T47D (cell line): ENCODE measurements at places on chromosomes 16 and 17.

GRCh38 chr17:4944163-4944553, 4.1 kb downstream of the RNF167 start:
- no peak for DNase-seq

DNA sequence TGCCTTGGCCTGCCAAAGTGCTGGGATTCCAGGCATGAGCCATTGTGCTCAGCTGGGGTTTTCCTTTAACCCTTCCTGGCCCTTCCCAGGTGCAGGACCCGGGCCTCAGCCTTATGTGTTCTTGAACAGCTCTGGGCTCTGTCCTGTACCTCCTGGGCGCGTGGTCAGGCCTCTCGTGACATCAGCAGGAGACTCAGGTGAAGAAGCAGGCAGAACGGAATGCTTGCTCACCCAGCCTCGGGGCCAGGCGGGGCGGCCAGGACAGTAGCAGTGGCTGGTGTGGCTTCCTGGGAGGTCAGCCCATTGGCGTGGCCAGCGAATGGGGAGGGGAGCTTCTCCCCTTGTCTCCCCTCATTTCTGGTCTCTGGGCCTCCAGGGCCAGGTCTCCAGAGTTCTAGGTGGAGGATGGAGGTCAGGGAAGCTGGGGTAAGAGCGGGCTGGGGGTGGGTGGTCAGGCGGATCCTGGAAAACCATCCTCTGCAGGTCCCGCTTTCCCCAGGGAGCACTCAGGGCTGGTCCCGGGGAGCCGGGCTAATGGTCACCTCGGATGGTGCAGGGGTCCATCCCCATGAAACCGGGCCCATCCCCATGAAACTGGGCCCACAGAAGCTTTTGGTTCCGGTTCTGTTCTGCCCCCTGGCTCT, 281.5 kb downstream of the SEC14L1 start:
- no peak for DNase-seq

DNA sequence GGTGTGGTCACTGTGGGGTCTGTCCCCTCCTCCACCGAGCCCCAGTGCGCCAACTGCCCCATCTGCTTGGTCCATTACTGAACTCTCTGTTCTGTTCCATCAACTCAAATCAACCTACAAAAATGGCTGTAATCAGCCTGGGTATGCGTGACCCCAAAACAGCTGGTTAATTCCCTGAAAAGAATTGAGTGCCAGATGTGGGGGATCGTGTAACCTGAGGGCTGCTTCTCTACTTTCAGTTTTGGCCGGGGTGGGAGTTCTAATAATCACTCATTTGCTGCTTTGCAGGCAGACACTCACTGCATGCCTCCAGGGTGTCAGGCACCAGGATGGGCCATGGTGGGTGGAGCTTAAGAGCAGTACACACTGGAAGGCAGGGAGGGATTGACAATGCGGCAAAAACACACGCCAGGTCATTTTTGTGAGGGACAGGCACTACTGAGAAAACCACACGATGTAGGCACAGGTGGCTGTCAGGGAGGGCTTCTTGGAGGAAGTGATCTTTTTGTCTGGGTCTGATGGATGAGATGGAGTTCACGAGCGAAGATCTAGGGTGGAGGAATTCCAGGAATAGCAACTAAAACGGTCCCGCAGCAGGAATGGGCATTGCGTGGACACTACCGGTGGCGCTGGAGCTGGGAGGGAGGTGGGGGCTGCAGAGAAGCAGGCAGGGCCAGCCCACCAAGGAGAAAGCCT, 30.4 kb upstream of the SSTR5 start:
- DNase-seq: no peak

DNA sequence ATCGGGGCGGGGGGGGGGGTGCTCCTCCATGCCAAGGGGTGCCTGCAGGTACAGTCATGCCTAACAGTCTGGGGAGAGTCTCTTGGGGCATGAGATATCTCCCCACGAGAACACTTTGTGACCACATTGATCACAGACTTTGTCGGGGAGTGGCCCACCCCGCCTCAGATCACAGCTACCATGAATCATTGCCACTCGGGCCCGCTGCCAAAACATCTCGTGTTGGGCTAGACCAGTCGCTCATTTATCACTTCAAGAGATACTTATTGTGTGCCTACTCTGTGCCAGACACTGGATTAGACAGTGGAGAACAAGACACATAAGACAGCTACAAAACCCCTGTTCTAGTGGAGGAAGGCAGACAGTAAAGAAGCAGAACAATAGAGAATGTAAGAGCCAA, 72.6 kb downstream of the CLEC16A start:
- DNase-seq: no peak

DNA sequence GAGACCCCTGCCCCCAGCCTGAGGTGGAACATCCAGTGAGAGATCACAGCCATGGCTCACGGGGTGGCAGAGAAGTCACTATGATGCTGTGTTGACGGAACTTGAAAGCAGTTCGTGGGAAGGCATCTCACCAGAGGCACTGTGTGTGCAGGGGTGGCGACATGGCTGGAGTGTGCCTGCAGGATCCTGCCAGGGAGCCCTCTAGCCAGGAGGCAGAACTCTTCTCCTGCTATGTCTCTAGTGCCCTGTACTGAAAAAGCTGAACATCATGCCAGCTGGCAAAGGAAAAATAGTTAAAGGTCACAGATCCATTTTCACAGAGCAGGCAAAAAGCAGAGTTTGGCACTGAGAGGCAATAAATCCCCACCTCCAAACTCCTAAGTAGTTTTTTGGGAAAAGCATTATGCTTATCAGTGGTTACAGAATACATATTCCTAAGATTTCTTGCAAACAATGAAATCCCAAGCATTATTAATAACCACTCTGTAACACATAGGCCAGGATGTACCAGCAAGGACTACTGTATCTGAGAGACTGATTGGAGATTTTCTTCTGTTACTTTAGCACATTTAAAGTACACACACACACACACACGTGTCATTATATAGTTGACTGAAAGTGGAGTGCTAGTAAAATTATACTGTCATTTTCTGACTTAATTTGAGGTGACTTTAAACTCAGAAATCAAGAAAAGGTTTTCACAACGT, 36.8 kb downstream of the TNRC6C start:
- no peak for DNase-seq

DNA sequence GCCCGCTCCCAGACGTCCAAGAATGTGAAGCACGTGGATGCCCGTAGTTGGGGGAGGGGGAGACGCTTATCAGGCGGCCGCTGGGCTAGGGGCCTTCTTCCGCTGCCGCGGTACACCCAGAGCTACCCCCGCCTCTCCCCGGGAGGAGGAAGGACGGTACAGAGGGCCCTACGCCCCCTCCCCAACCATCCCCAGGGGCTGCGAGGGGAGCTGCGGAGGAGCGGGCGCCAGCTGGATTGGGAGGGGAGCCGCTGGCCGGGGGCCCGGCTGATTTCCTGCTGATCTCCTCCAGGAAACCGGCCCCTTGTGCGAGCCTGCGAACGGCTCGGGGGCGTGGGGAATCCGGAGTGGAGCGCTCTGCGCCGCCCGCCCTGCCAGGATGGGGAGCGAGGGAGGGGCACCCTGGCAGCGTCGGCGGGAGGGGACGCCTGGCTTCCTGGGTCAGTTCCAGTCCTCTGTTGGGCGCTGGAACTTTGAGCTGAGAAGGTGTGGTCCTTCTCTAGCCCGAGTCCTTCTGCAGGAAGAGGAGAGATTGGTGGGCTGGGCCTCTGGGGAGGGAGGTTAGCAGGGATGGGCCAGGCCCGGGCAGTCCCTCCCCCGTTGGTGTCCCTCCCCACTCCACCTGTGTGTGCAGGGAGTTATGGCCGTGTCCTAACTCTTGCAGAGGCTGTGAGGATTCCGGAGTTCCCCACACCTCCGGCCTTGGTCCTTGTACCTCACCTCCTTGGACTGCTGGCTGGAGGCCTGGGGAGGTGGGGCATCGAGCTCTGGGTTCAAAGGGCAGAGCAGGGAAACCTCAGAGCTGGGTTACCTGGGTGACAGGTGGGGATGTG, 19.2 kb downstream of the GJD3 start:
- peak; percentile 86 for DNase-seq

GRCh38 chr16:8915722-8916301, 33.7 kb downstream of the LITAFD start:
- DNase-seq: peak; percentile 65
